PC-9 (cell line): ENCODE measurements at places on chromosomes 16 and 17. TPM values are rescaled to one million over a fixed set of nuclear protein-coding genes. Genes with fewer than 3 reads are reported as not detected.

- no peak for DNase-seq
Measured at GRCh38 chr17:4072487-4073157, 70.2 kb downstream of the ZZEF1 start.

- DNase-seq: no peak
Measured at GRCh38 chr17:83062818-83063671, 16.4 kb upstream of the METRNL start.

- no peak for DNase-seq
Measured at GRCh38 chr17:67841992-67842391, 16.7 kb downstream of the BPTF start.

- no peak for DNase-seq
Measured at GRCh38 chr17:48575066-48575582, 3.0 kb downstream of the HOXB4 start.

DNA sequence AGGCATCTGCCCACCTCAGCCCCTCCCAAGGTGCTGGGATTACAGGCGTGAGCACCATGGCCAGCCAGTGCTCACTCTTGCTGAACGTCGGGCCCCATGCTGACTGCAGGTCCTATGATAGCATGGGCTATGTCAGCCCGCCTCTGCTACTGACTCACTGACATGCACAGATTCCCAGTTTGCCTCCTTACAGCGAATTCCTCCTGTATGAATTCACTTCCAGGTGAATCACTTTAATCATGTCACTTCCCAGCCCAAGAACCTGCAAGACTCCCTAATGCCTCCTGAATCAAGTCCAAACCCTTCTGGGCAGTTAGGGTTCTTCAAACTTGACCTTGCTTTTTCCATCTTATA lies 16.1 kb upstream of the UBTF start:
- DNase-seq: peak; percentile 84

DNA sequence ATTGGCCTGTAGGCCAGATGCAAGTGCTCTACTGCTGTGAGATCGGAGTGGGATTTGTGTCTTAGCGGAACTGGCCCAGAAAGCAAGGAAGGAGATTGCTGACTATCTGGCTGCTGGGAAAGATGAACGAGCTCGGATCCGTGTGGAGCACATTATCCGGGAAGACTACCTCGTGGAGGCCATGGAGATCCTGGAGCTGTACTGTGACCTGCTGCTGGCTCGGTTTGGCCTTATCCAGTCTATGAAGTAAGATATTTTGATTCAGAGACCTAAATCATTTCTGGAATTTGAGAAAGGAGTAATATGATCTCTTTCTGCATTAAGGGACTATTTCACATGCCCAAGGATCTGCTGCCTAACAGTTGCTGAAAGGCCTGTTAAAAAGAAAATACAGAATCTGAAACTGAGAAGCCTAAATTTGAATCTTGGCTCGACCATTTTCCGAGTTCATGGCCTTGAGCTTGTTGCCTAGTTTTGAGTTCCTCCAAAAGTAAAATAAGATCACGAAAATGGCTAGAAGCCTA lies 21.1 kb downstream of the IST1 start:
- no peak for DNase-seq

Gene FOXO3B
- 6.2 and 8.3 TPM in 2 replicates for total RNA-seq

Gene ZSCAN10
- 0.23 TPM in 1 of 2 replicates, not detected in the other for total RNA-seq

Gene KCNAB3
- 9.5 and 13.8 TPM in 2 replicates for total RNA-seq

Gene KRT15
- 41.9 and 49.9 TPM in 2 replicates for total RNA-seq

Gene KLHL10
- not detected in 2 replicates for total RNA-seq

Gene MMP25
- total RNA-seq: 0.28 and 0.83 TPM in 2 replicates

Gene PPY
- total RNA-seq: not detected in 2 replicates

Gene CKLF
- total RNA-seq: 77.1 and 86.4 TPM in 2 replicates
